Activated T-helper 17 cell treated with anti-CD3 and anti-CD28 coated beads, Interleukin-2, amount 50 U/mL, for 72 hours (primary cell): ENCODE measurements at places on chromosomes 1 and 21.

- ATAC-seq: no peak
These were observed 228.3 kb upstream of the DEPDC1 start for GRCh38 chr1:68725001-68725752.

GRCh38 chr1:97137862-97138514 is 416.4 kb downstream of the PTBP2 start:
- ATAC-seq: peak; percentile 61

- ATAC-seq: no peak
These were observed 51.3 kb downstream of the KRTAP19-8 start for GRCh38 chr21:30986965-30987364.

DNA sequence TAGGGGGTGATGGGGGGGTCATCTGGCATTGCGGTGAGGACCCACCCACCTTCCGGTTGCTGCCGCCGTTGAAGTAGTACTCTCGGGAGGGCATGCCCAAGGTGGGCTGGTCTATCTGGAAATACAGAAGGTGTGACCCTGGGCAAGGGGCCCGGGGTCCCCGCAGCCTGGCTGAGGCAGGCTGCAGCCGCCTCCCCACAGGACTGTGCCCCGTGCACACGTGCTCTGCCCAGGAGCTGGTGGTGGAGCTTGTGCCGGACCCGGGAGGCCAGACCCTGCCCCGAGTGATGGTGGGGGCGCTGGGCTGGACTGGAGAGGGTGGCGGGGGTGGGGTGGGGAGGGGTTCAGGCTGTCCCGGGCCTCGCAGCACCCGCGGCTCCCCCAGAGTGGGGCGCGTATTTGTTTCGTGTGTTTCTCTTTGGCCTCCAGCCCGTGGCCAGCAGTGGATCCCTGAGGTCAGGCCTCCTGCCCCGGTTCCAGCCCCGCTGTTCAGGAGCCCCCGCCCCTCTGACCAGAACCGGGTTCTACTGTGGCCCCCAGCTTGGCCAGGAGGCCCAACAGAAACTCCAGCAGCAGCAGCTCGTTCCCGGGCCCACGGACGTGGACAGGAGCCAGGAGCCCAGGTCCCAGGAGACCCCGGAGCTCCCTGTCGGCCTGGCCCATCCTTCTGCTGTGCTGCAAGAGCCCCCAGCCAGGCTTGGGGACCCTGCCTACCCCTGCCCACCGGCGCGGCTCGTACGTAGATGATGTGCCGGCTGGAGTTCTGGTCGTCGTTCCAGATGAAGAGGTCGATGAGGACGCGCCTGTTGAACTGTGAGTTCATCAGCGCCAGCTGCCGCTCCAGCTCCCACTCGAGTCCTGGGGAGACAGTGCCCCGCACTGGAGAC is 19.2 kb downstream of the PRXL2B start:
- no peak for ATAC-seq

- ATAC-seq: no peak
These were observed 8.0 kb upstream of the IRF6 start for GRCh38 chr1:209813902-209814301.

GRCh38 chr1:182431278-182431677 is 18.7 kb upstream of the RGSL1 start:
- no peak for ATAC-seq

GRCh38 chr1:168499688-168500049 is 44.1 kb downstream of the XCL2 start:
- ATAC-seq: no peak

DNA sequence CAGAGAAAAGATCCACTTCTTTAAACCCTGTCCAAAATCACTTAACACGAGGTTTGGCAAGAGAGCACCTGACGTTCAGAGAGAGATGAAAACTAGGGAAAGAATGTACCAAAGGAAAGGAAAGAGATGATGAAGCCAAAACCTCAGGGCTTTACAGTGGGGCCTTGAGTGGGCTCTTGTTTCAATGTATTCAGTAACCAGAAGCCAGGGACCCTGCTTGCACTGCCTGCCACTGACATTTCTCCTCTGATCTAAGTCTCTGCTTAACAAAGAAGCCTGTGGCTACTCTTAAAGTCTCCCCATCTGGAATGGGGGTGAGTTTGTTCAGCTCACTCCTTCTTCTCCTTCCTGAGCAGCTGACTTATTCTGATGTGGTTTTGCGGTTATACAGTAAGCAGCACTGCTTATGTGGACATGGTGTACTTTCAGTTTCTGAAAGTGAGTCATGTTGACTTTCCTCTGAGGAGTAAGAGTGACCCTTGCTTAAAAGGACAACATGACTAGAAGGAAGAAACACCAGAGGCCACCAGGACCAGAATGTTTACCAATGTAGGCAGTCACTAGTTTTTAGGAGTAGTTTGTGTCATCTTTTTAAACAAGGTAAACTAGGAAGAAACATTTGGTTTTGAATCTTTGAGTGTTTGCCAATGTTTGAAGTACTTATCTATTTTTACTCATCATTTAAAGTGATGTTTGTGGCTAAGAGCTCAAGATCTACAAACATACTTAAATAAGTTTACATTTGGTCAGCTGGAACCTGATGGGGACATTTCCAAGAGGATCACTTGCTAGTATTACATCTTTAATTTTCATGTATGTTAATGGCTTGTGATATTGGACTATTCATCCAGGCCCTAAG is 87.4 kb downstream of the FASLG start:
- peak; percentile 86 for ATAC-seq
